Fibroblast of lung (primary cell): ENCODE measurements at places on chromosomes 5 and 9. TPM values are rescaled to one million over a fixed set of nuclear protein-coding genes. Genes with fewer than 3 reads are reported as not detected.

BAAT gene
- not detected in 2 replicates for total RNA-seq

ZDHHC11 gene
- 2.5 and 2.6 TPM in 2 replicates for total RNA-seq

SPRY4 gene
- 4.5 and 4.9 TPM in 2 replicates for total RNA-seq

FBP2 gene
- total RNA-seq, result not detected in 2 replicates

MELK gene
- 6.2 and 14.2 TPM in 2 replicates for total RNA-seq

ODF2 gene
- total RNA-seq, result 17.7 and 20.6 TPM in 2 replicates

PCDHB16 gene
- 0.51 and 1.5 TPM in 2 replicates for total RNA-seq

PCDHGB5 gene
- 17.5 and 21.5 TPM in 2 replicates for total RNA-seq

OR1Q1 gene
- total RNA-seq, result not detected in 2 replicates

PCDHGA8 gene
- total RNA-seq, result 2.6 and 4.6 TPM in 2 replicates

CCNO gene
- not detected in 2 replicates for total RNA-seq
